KBM-7 (cell line): ENCODE measurements at places on chromosomes 5 and 9.

- no peak for DNase-seq
These were observed 6.0 kb downstream of the SOHLH1 start for GRCh38 chr9:135693265-135693664.

DNA sequence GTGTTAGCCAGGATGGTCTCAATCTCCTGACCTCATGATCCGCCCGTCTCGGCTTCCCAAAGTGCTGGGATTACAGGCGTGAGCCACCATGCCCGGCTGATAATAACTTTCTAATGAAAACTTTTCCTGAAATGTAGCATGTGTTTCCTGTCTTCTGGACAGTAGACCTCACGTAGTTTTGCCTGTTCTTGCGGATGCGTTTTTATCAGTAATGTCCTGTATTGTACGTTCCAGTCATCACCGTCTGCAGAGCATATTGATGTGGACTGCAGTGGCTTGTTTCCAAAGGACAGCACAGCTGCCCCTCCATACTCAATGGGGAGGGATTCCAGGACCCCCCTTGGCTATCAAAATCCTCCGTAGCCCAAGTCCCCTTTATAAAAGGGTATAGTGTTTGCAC is 12.8 kb downstream of the EXOC3 start:
- no peak for DNase-seq

DNA sequence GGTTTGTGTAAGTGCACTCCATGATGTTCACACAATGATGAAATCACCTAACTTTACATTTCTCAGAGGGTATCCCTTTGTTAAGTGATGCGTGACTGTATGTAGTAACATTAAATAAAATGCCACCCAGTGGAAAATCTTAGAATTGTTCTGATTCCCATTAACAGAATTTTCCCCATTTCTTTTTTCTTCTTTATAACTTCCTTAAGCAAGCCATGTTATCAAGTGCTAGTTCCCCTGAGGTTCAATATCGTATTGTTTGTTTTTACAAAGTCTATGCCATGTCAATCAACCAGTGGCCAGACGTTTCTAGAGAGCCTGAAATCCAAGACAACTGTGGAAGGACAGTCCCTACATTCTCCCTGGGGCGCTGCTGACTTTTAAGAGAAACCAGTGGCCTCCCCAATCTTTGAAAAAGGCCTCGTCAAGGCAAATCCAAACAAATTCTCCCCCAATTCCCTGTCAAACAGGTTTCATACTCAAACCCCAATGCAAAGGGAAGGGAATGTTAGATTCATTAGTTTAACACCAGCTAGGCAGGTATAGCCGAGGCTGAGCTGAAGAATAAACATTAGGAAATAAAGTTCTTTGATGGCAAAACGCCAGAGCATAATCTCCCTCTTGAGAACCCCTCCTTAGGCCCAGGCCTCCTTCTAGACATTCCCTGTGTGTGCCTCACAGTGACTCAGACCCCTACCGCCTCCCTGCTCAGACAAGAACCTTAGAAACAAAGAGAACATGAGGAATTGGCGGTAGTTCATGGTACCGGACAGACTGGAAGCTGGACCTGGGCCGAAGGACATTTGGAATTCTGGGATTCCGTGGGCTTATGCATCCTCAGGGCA is 198.7 kb downstream of the GNA14 start:
- peak; percentile 14 for DNase-seq

DNA sequence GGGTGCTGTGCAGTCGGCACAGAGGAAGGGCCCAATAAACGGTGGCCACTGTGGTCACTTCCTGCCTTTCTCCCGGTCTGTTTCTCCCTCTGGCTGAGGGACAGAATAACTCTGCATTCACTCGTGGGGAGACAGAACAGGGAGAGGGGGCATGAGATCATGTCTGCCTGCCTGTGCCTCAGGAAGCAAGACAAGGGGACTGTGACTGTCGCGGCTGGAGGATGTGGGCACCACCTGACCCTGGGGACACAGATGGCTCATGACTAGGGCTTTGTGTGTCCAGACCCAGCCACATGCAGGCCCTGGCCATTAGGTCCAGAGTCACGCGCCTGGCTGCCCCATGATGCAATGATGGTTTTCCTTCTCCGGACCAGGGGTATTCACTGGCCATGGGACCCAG is 5.8 kb downstream of the TRUB2 start:
- no peak for DNase-seq

DNA sequence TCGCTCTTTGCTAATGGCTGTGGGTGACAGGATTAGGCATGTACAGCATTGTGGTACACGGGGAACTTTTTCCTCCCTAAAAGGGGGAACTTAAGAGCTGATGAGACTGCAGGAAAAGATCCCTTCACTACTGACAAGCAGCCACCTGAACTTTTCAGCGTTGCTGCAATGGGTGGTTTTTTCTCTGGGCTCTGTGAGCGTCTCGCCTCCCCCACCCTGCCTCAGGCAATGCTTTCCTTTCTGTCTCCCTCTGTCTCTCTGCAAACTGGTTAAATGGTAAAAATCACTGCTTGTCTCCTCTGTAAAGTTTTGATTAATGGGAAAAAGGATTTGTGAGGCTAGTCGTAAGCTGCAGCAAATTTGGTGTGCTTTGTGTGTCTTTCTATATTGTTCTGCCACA is 20.3 kb downstream of the HSD17B3 start:
- no peak for DNase-seq

GRCh38 chr5:139619861-139620260 is 28.3 kb upstream of the CXXC5 start:
- no peak for DNase-seq

DNA sequence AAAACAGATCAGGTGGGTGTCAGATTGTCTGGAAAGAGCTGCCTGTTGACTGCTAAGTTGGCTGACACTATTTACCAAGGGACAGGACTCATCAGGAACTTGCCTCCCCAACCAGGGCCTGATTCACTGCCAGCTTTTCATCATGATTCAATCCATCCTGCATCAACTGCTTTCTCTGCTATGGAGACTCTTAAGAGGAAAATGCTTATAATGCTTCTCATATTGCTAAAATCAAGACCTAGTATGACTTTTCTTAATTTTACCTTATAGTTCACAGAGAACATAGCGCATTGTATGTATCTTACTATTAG is 21.3 kb downstream of the HTR4 start:
- no peak for DNase-seq

DNA sequence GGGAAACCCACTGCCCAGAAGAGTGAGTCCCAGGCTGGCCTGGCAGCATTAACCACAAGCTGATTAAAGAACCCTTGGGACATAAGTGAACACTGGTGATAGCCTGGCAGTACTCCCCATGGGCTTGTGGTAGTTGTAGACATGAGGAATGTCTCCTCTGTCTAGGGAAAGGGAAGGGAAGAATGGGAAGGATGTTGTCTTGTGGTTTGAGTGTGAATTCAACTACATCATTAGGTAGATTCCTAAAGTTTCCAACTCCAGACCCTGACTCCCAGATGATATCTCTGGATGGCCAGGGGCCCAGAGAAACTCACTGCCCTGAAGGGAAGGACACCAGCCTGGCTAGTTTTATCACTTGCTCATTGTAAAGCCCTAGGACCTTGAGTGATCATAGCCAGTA is 1012.4 kb upstream of the COX7C start:
- no peak for DNase-seq

- no peak for DNase-seq
These were observed 7.1 kb upstream of the CAST start for GRCh38 chr5:96655085-96655484.

DNA sequence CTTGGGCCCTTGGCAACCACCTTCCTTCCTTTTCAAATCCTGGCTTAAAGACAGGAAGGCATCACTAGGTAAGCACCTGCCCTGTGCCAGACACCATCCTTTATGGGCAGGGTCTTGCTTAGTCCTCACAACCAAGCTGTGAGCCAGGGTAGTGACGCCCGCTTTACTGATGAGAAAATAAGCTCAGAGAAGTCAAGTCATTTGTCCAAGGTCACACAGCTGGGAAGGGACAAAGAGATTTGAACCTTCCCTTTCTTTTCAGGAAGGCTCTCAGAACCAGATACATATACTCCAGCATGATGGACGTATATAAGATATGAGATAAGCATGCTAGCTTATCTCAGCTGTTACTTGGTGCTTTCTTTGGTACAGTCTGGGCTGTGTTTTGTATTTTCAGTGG is 76.9 kb downstream of the SH3PXD2B start:
- no peak for DNase-seq

DNA sequence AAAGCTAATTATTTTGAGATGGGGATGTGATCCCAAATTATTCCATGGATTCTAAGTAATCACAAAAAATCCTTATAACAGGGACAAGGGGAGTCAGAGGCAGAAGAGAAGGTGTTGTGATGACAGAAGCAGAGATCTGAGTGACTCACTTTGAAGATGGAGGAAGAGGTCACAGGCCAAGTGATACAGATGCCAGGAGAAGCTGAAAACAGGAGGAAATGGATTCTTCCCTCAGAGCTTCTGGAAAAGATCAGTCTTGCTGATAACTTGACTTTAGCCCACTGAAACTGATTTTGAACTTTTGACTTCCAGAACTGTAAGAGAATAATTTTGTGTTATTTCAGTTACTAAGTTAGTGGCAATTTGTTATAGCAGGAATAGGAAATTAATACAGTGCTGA is 105.3 kb downstream of the GCNT1 start:
- no peak for DNase-seq

- peak; percentile 64 for DNase-seq
These were observed 124.4 kb downstream of the SSBP2 start for GRCh38 chr5:81626524-81626923.

- DNase-seq, result no peak
These were observed 831.7 kb downstream of the SEMA5A start for GRCh38 chr5:8714198-8714597.

- no peak for DNase-seq
These were observed 32.8 kb downstream of the TMEM161B start for GRCh38 chr5:88235828-88236227.

GRCh38 chr9:91768977-91769916 is 180.8 kb downstream of the ROR2 start:
- no peak for DNase-seq

DNA sequence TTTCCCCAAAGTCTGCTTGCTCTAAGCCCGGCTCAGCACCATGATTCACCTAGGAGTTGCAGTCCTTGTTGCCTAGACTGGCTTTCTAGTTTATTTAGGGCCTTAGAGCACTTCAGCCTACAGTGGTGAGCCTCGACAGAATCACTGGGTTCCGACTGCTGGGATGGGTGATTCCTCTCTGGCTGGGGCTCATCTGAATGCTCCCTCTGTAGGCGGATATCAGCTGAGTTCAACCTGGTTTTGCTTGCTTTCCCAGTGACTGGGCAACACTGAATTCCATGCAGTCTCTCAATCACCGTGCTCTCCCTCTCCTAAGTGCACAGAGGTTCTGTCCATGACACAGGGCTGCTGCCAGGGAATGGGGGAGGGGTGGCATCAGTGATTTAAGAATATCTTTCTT is 54.1 kb downstream of the OSMR start:
- DNase-seq, result no peak

DNA sequence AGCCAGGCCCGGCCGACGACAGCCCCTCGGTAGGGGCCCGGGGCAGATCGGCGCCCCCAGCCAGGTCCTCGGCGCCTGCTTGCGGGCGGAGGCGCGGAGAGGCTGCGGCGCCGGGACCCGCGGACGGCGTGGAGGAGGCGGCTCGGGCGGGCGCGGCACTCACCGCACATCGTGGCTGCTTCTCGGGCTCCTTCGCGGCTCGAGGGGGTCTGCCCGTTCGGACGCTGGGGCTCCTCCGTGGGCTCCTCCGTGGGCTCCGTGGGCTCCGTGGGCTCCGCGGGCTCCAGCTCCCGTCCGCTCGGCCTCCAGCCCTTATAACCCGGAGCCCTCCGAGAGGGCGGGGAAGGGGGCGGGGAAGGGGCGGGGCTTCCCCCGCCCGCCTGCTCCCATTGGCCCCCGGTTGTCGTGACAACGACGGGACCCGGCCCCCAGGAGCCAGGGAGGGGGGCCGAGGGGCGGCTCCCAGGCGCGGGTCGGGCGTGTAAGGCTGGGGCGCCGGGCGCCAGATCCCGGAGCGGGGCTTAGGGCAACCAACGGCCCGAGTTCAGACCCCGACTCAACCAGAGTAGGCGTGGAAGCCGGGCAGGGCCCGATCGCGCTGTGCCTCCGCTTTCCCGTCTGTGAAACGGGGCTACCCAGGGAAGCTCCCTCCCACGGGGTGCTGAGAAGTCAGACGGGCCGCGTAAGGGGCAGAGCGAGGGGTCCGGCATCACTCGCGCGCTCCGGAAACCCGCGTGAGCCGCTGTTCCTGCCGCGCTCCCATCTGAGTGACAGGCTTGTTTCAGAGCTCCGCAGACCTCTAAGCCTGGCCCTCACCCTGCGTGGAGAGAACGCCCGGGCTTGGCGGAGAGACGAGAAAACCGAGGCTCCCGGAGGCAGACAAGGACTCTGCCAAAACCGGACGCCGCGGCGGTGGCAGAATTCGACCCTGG is at the start of gene GFPT2:
Gene GFPT2 (minus strand): TSS at position 289 of the 932 bp plus-strand sequence. CDS start 119 bp downstream, at position 170.
- DNase-seq, result peak; percentile 66

- DNase-seq, result peak; percentile 28
These were observed 37.0 kb downstream of the NR6A1 start for GRCh38 chr9:124733964-124734740.

DNA sequence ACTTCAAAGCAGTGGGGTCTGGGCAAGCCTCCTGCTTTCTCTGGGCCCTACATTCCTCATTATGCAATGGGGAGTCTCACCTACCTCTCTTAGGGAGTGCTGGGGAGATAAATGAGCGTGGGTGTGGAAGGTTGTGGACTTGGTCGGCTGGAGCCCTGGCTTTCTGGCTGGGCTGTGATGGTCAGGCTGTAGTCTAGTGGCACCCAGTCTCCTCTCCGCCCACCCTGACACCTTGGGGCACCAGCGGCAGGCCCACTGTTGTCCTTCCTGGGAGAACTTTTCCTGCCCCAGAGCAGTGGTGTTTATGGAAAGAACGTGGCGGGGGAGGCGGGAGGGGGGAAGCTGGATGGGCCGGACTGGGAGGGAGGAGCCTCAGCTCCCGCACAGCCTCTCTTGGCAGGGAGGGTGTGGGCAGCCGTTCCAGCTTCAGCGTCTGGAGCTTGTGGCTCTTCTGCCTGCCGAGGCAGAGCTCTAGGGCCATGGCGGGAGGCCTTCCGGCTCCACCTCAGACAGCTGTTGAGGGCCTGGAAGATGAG is 4.1 kb downstream of the PTGS1 start:
- no peak for DNase-seq

- no peak for DNase-seq
These were observed 164.3 kb upstream of the ACOT12 start for GRCh38 chr5:81558188-81558587.

GRCh38 chr5:135010502-135011354 is 23.3 kb downstream of the PITX1 start:
- no peak for DNase-seq

DNA sequence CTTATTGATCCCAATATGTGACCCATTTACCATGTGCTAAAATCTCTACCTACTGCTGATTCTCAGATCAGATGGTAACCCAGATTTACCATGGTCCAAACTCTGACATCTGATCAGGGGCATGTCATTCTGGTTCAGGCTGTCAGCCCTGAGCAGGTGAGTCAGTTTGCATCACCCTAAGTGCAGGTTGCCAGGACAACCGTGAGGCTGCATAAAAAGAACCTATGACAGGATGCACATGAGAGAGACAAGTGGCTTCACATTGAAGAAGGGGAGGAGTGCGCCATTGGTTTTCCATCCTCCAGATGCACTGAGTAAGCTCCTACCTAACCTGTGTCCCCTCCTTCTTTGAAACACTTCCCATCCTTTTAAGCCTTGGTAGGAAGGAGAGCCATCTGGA is 801 bp upstream of the PRSS3 start:
- no peak for DNase-seq

GRCh38 chr9:100700689-100701318 is 122.9 kb downstream of the CAVIN4 start:
- peak; percentile 59 for DNase-seq
